Activated CD4-positive, alpha-beta T cell treated with anti-CD3 and anti-CD28 coated beads, Interleukin-2, amount 50 U/mL, for 1 hour (primary cell): ENCODE measurements at places on chromosomes 4 and X.

DNA sequence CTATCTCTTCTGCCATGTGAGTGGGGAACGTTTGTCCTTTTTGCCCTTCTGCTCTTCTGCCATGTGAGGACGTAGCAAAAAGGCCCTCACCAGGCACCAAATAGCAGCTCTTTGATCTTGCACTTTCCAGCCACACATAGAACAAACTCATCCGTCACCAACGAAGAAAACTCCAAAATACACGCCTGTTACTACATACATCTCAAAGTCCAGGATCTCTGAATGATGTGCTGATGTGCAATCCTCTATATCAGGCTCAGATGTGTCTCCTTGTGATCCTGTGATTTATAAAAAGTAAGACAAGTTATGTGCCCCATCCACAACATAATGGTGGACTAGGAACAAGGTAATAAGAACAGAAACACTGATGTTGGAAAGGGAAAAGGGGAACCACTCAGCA is 9.8 kb upstream of the TAB3 start:
- no peak for DNase-seq

GRCh38 chrX:54416965-54417364 is 23.2 kb upstream of the TSR2 start:
- no peak for DNase-seq

DNA sequence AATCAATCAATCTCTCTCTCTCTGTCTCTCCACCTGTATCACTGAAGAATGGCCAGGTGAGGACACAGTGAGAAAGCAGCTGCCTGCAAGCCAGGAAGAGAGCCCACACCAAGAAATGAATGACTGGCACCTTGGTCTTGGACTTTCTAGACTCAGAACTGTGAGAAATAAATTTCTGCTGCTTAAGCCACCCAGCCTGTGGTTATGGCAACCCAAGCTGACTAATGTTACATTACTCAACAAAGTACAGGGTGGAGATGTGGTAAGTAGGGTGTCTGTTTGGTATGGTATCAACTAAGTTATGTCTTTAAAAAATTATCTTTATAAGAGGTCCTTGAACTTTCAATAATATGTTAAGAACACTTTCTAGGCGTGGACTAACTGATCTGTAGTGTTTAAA is 159.3 kb downstream of the EPHA5 start:
- no peak for DNase-seq

GRCh38 chr4:183968931-183969330 is 63.8 kb downstream of the STOX2 start:
- DNase-seq: no peak

DNA sequence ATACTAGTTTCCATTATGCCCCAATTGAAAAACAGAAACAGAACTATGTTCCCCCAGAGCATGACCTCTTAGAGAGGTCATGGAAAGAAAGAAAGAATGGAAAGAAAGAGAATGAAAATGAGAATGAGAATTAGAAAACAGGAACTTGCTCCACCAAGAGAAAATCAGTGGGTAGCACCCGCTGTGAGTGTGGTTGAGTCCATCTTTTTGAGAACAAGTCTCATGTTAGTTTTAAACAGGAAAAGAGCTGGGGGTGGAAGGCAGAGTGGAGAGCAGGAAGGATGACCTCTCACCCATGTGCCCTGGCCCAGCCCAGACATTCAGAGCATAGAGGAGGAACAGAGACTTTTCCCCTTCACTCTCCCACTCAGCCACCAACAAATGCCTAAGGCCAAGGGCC is 4.9 kb downstream of the GSX2 start:
- no peak for DNase-seq
